ENCODE measurements at places on chromosomes 2 and 18.

DNA sequence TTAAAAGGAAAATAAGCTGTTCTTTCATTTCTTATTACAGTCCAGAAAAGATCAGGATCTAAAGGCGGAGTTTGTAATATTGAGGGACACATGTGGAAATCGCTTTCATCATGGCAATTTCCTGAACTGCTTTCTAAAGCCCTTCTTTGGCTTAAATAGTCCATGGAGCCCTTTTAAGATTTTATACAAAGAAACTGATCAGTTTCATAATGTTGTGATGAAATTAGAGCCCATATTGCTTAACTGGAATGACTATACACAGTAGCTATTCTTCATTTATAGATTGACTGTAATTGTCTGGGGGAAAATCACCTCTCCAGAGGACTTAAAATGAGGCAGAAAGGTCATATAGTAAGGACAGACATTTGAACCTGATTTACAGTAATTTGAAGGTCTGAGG, 322.2 kb downstream of the ETAA1 start:
- no peak for DNase-seq

DNA sequence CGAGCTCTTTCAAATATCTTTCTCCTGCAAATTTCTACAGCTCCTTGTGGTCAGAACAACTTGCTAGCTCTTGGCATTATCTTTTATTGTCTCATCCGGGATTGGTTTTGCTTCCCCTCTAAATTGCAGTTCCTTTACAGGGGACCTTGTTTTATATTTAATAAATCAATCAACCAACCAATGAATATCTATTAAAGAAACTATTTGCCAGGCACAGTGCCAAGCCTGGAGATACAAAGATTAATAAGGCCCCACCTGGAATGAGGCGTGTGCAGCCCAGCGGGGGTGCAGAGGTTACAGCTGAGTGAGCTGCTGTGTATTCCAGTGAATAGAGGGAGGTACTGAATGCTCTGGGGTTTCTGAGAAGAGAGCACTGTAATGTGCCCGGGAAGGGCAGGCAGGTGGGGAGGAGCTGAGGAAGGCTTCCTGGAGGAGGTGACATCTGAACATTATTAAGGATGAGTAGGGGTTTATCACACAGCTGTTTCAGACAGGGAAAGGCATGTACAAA, 51.8 kb downstream of the LIPG start:
- DNase-seq, result no peak

- no peak for DNase-seq
These were observed 72.5 kb upstream of the RNF152 start for GRCh38 chr18:61965311-61965710.

DNA sequence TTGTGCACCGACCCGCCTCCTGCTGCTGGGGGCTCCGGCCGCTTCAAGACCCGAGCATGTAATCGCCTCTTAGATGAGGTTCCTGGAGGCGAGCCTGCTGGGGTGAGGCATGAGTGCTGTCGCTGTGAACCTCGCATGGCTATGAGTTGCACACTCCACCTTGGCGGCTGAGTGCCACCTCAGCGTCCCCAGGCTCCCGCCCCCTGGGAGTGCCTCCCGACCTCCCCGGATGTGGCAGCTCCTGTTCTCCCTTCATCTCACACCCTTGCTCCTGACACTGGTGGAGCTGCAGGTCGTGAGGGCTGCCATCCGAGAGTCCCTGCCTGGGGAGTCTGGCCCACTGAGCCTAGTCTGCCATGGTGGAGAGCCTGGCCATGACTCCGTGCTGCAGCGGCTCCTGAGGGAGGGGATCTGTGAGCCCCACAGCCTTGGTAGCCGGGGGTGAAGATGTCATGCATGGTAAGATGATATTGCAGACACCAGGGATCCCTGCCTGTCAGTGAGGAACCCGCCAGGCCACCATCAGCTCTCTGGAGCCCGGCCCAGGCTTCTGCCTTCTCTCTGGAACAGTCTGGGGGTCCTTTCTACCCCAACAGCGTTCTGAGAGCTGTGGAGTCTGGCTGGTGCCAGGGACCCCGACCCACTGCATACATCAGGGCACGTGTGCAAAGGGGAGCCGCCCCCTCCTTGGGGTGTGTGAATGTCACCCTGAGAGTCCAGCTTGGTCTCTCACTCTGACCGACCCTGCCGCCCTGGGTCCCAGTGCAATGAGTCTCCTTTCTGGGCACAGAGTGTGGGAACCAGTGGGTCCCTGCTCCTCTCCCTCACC, 61.6 kb upstream of the HS6ST1 start:
- DNase-seq, result no peak

GRCh38 chr2:118122594-118123281, 34.5 kb downstream of the INSIG2 start:
- DNase-seq, result no peak
